Naive thymus-derived CD4-positive, alpha-beta T cell (primary cell): ENCODE measurements at places on chromosomes 6 and 20. TPM values are rescaled to one million over a fixed set of nuclear protein-coding genes. Genes with fewer than 3 reads are reported as not detected.

GRCh38 chr6:24078200-24078599 lies 47.8 kb upstream of the NRSN1 start:
- DNase-seq, result no peak

GRCh38 chr20:32485770-32486478 lies 99.2 kb downstream of the NOL4L start:
- no peak for DNase-seq

DNA sequence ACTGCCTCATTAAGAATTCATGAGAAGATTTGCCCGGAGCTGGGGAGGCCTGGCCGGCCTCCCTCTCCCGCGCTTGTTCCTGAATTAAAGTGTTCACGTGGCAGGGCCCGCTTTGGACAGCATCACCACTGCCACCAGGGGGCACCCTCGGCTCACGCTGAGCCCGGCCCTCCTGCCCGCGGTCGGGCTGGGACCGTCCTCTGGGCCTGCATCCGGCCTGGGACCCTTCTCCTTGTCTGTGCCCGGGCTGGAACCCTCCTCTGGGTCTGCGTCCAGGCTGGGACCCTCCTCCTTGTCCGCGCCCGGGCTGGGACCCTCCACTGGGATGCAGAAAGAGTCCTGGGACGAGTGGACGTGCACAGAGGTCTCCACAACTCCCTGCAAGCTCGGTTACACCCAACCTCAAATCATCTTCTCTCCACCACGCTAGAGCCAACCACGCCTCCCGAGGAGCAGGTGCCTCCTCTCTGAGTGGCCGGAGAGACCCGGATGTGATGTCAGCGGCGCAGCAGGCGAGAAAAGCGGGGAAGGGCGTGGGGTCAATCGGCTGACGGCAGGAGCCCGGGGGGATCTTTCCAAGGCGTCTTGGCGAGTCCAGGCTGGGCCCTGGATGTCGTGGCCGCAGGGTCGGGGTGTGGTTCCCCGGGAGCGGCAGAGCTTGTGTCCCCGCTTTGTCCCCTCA lies 50.9 kb upstream of the DACT2 start:
- DNase-seq, result peak; percentile 60

TCF21 gene
- not detected in 2 replicates for total RNA-seq

DNA sequence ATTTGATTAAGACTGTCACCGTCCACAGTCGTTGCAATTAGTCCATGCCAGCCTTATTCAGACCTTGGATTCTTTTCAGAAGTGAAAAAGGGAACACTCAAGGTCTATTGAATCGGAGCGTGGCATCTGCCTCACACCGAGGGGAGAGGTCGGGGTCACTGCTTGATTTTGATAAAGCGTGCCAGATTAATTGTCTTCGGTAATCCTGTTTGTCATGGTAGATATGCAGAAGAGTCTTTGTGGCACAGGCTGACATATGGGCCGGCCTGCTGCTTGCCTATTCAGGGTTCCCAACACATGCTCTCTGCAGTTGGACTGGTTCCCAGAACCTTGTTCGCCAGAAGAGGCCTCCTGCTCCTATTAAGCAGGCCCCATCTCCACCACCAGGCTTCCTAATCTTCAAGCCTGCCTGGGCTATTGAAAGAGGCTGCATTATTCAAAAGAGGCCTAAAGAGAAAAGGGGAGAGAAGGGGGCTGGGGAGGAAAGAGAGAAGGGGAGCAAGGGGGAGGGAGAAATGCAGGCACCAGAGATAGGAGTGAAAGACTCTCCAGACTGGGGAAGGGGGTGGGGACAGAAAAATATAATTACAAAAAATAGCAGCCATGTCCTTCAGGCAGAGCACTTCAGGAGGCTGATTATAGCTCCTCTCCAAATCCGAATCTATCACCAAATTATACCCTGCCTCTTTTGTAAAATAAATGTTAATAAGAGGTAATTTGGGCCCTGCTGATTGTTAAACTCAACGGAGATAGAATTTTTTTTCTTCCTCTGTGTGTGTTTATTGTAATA lies 611.3 kb downstream of the HDGFL1 start:
- no peak for DNase-seq

ECT2L gene
- total RNA-seq, result not detected

GRCh38 chr6:53066874-53067706 lies 1.9 kb downstream of the FBXO9 start:
- DNase-seq, result no peak

NELFE gene
- total RNA-seq, result 59.1 TPM

GRCh38 chr6:154292855-154293519 lies 63.6 kb downstream of the IPCEF1 start:
- DNase-seq, result no peak

SALL4 gene
- 0.17 TPM for total RNA-seq

GRCh38 chr6:32625137-32625536 lies 12.1 kb upstream of the HLA-DQA1 start:
- no peak for DNase-seq

DNA sequence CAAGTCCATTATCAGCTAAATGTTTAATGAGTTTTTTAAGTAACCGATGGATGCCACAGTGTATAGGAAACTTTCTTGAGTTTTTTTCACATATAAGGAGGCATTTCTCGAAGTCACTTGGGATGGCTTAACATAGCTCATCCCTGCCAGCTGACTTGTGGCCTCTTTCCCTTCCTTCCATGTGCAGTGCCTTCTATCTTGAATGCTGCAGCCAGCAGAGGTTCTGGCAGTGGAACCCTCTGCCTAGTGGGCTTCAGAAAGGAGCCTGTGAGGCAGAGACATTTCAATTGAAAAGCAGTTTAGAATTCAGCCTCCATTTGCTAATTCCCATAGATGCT lies 51.9 kb downstream of the AKAP12 start:
- no peak for DNase-seq

DNA sequence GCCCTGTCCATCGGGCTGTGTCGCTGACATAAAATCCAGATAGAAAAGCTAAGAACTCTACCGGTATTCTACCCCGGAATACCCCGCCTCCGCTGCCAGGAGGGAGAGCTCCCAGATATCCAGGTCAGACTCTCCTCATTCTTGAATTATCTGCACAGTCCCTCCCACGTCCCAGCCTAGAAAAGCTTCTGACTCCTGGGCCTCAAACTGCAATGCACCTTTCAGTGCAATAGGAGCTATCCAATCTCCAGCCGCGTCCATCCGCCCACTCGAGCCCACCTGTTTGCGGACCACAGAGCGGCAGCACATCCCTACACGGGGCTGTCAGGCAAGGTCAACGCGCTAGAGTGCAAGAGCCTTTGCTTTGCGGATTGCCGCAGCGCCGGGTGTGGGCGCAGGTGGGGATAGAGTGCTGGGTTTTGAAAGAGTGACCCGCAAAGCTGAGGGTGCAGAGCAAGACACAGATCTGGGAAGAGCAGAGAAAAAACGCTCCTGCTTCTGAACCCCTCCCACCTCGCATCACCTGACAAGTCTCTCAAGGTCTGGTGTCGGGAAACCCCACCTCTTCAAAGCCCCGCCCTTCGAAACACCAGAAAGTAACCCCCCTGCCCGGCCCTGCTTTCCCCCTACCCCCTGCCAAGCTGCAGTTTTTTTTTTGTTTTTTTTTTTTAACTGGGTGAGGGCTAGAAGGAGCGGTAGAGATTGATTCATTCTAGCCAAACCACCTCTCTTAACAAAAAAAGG lies 1.3 kb downstream of the TAPBP start:
- DNase-seq, result peak; percentile 72
